GM18507 (cell line): ENCODE measurements at places on chromosomes 4 and X.

- DNase-seq: no peak
Observed at GRCh38 chr4:109658871-109659410, 44.3 kb downstream of the CASP6 start.

DNA sequence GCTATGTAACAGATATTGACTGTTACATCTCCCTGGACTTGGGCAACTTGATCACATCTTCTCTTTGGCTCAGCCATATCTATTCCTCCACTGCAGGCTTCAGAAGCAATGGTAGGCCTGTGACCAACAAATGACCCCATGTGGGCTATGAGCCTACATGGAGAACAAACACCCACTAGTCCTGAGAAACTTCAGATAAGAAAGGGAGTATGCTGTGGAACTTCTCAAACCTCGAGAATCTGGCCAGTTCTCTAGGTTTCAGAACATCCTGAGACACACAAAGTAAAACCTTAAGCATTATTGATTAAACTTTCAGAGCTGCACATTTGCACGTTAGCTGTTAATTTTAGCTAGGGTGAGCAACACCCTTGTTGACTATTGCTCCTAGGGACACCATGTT lies 16.3 kb downstream of the RBMX2 start:
- no peak for DNase-seq

DNA sequence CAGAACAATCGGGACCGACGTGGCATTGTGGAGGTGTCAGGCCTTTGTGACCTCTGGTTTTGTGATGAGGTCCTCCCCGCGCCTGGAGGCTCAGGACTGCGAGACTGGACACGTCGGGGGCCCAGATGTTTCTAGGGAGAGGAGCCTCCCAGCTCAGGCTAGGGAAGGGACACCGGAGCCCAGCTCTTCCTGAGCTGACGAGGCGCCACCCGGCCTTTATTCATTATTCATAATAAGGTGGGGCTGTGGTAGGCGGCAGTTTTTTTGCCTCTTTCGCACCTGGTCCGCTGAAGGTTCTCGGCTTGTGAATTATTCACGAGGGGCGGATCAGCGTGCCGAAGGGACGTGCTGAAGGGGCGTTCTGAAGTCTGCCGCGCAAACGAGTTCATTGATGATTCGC lies 2.3 kb upstream of the UBA1 start:
- no peak for DNase-seq

GRCh38 chr4:84708406-84709135 lies 125.6 kb downstream of the CDS1 start:
- DNase-seq: no peak

- no peak for DNase-seq
Observed at GRCh38 chr4:112296949-112297880, at the start of gene ALPK1. Gene ALPK1, plus strand, starts transcription at chr4:112297369.

DNA sequence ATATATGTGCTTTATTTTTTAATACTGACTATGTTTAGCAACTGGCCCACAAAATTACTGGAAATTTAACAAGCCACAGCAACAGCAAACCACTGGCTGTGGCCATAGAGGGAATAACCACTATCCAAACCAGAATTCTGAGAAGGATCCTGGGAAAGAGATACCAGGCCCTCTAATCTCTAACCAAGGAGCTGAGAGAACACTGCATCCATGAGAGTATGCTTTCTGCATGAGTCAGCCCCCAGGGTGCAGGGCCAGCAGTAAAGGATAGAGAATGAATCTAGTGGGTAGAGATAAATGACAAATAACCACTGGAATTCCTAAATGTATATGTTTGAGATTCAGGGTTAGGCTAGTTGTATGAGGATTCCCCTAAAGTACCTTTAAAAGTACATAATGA lies 221.8 kb downstream of the KIT start:
- no peak for DNase-seq

DNA sequence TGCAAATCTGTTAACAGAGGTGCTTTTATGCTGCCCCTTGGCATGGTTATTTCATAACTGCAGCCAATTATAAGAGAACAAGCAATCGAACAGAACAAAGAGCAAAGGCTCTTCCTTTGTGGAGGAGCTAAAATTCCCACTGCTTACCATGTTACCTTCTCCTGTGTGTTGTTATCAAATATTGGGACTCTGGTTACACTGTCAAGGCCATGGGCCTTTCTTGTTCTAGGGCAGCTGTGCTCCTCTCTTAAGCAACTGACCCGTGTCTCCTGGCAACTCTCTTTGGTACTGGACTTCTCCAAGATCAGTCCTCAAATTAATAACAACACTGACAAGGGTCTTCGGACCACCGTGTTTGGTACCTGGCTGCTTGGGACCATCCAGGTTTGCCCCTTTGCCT lies 12.1 kb upstream of the OPN1LW start:
- DNase-seq: no peak

DNA sequence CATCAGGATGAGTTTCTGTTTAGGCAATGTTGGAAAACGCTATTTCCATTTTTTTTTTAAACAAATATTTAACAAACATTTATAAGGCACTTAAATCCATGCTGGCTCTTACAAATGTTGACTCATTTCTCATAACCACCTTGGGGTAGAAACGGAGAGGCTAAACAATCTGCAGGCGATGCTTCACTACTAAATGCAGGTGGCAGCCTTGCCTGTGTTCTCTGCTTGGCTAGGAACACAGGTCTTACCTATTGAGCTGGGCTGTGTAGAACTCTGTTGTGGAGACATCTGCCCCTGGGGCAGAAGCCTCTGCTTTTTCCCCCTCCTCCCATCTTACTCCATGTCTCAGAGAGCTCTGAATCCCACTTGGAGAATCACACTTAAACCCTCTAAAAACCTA lies 1.4 kb upstream of the CXCL1 start:
- DNase-seq: no peak

- no peak for DNase-seq
Observed at GRCh38 chrX:124030520-124030919, 69.0 kb downstream of the STAG2 start.

- no peak for DNase-seq
Observed at GRCh38 chr4:69984030-69984443, 11.7 kb upstream of the STATH start.

GRCh38 chrX:69107231-69107739 lies 58.0 kb downstream of the PJA1 start:
- DNase-seq: no peak
